Left ventricle myocardium inferior (tissue), 1 donor: ENCODE measurements at places on chromosomes 1 and 21. TPM values are rescaled to one million over a fixed set of nuclear protein-coding genes. Genes with fewer than 3 reads are reported as not detected.

- DNase-seq: no peak
Observed at GRCh38 chr1:21149855-21150432, 26.8 kb downstream of the EIF4G3 start.

- no peak for DNase-seq
Observed at GRCh38 chr21:15140321-15141019, 75.7 kb upstream of the NRIP1 start.

DNA sequence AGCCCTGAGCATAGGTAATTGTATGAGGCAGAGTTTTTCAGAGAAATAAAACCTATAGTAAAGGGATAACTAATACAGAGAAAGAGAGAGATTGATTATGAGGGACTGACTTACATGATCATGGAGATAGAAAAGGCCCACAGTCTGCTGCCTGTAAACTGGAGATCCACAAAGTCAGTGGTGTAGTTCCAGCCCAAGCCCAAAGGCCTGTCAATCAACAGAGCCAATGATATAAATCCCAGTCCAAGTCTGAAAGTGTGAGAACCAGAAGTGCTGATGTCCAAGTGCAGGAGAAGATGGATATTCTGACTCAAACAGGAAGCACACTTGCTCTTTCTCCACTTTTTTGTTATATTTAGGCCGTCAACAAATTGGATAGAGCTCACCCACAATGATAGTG, 340.1 kb upstream of the RGS18 start:
- no peak for DNase-seq

DNA sequence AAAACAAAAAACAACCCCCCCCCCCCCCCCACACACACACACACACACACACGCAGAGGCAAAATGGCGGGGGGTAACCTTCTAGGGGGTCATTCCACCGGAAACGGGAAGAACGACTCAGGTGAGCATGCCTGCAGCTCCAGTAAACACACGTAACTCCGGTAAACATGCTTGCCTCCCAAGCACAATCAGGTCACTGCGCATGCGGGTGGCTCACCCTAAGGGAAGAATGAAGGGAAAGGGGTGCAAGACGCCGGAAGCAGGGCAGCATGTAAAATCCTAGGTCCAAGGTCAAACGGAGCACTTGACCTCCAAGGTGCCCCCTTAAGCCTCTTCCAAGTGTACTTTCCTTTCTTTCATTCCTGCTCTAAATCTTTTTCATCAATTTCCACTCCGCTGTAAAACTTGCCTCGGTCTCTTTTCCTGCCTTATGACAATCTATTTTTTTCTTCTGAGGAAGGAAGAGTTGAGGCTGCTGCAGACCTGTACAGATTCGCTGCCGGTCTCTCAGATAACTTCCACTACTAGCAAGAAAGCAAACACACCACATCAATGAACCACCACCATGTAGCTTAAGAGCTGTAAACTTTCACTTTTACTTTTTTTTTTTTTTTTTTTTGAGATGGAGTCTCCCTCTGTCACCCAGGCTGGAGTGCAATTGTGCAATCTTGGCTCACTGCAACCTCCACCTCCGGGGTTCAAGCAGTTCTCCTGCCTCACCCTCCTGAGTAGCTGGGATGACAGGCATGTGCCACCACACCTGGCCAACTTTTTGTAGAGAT, 21.0 kb upstream of the CBR3 start:
- no peak for DNase-seq

The WNT3A gene
- total RNA-seq: not detected

The CNTN2 gene
- 0.58 TPM for total RNA-seq

The HSPB7 gene
- total RNA-seq: 4,061 TPM
